Activated naive CD8-positive, alpha-beta T cell treated with anti-CD3 and anti-CD28 coated beads, Interleukin-2, amount 50 U/mL, for 24 hours (primary cell): ENCODE measurements at places on chromosomes 3 and 15.

- DNase-seq: no peak
These were observed 23.2 kb downstream of the THSD4 start for GRCh38 chr15:71138473-71138872.

- DNase-seq: no peak
These were observed 2.5 kb upstream of the NCKIPSD start for GRCh38 chr3:48688032-48688736.

DNA sequence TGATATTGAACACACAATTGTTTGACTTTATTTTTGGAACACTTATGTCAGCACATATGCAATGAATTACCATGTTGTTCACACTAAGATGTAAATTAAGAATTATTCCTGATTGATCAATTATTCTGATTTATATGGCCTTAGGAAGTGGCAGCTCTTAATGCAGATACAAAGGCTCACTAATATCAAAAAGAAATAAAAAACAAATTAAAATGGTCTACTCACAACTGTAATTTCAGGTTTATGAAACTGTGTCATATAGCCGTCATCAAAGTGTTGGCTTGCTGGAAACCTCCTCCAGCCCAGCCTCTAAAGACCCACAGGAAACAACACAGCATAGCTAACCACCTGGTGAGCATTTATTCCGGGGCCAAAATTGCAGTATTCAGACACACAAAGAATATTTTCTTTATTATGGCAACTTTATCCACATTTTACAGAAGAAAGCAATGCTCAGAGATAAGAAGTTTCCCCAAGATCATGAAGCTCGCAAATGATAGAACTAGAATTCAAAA lies 33.4 kb downstream of the PDZRN3 start:
- no peak for DNase-seq

GRCh38 chr3:31406896-31407295 lies 125.8 kb upstream of the STT3B start:
- no peak for DNase-seq

- DNase-seq: no peak
These were observed 17.3 kb downstream of the PXK start for GRCh38 chr3:58349792-58350626.
